ENCODE measurements at places on chromosomes 1 and 21.

DNA sequence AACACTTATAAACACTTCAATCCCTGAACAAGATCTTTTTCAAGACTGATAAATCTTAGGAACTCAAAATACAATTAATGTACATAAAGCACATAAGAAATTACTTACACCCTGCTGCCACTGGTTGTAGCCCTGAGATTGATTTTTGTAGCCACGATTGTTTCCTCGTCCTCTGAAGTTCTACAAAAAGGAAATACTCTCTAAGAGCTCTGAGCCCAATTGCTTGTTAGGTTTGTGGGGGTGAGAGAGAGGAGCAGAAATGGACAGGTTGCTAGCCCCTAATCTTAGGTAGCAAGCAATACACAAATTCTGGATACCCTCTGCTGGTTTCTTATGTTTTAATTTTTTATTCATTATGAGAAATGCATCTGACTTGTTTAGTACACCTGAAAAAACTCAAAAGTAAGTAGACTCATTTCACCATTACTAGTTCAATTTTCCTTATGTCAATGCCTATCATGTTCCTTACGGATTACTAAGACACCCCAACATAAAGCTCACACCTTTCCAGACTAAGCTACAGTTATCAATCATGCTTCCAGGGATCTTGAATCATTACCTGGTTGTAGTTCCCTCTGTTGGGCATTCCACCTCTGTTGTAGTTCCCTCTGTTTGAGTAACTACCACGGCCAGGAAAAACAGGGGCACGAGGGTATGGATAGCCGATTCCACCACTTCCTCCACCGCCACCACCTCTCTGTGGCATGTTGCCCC, 9.3 kb downstream of the HNRNPU start:
- no peak for DNase-seq

- no peak for DNase-seq
Observed at GRCh38 chr21:36910581-36911307, 55.7 kb downstream of the HLCS start.

DNA sequence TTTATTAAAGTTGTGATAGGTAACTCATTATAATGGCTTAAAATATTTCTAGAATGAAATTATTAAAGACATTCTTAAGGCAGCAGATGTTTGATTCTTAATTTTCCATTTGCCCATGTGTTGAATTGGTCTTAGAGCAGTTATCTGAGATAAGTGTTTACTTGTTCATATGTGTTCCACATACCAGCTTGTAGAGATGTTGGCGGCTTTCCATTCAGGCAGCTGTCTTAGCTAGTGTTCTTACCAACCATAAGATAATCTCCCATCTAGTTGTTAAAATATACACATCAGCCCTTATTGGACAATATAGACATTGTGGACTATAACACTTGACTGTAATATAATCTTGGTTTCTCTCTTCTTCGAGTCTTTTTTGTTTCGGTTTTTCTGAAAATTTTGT, 1372.9 kb upstream of the ADGRL2 start:
- no peak for DNase-seq

- peak; percentile 88 for DNase-seq
Observed at GRCh38 chr1:16440470-16441281, at the start of gene NECAP2. Gene NECAP2 (plus strand): TSS chr1:16440724. CDS start chr1:16440762, 38 bp downstream.

GRCh38 chr1:25520446-25521061, 22.9 kb upstream of the LDLRAP1 start:
- peak; percentile 70 for DNase-seq

GRCh38 chr1:65469126-65469888, 48.8 kb downstream of the LEPR start:
- no peak for DNase-seq

DNA sequence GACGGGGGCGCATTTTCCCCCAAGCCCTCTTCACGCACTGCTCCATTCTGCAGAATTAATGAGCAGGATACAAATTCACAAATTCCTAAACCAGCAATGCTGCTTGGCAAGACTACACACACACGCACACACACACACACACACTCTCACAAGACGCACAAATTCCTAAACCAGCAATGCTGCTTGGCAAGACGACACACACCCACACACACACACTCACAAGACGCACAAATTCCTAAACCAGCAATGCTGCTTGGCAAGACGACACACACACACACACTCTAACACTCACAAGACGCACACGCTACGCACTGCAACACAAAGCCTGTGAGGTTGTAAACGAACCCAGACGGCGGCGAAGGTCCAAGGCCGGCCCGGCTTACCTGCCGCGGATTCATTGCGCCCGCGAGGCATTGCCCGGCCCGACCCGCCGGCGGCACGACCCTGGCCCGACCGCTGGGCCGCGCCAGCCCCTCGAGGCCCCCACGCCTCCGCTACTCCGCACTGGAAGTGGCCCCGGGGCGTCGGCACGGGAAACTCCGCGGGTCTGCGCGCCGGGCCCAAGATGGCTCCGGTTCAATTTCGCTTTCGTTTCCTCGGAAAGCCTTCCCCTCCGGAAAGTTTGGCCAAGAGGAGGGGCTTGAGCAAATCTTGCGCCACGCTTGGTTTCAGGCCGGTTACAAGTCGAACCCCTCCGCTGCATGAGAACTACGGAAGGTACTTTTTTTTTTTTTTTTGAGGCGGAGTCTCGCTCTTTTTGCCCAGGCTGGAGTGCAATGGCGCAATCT, at the start of gene ADAR:
Gene ADAR (minus strand): TSS at position 578 of the 788 bp plus-strand sequence. CDS start 180 bp downstream, at position 398.
- DNase-seq, result peak; percentile 95

DNA sequence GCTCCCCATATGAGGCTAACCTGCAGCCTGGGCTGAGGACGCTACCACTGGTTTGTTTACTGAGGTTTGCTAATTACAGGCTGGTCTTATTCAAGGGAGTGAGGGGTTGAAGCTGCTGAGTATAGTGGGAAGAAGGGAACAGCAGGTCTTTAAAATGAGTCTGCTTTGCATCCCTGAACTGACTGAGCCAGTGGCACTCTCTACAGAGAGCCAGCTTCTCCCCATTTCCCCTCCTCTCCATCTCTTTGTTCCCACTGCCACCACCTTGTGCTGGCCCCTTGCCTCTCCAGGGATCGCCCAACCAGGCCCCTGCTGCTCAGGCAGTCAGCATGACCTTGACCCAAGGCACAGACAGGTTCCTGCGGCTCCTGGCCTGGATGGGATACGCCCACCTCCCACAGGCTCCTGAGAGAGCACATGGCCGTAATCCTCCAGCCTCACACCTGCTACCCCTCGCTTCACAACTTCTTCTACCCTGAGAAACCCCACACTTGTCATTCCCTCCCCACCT, 45.0 kb downstream of the IER5 start:
- no peak for DNase-seq

GRCh38 chr1:116731439-116731838, 22.8 kb upstream of the CD2 start:
- no peak for DNase-seq

- peak; percentile 18 for DNase-seq
Observed at GRCh38 chr1:244730153-244730933, 77.4 kb downstream of the DESI2 start.

- DNase-seq, result no peak
Observed at GRCh38 chr21:34176448-34176847, 103.1 kb downstream of the MRPS6 start.

DNA sequence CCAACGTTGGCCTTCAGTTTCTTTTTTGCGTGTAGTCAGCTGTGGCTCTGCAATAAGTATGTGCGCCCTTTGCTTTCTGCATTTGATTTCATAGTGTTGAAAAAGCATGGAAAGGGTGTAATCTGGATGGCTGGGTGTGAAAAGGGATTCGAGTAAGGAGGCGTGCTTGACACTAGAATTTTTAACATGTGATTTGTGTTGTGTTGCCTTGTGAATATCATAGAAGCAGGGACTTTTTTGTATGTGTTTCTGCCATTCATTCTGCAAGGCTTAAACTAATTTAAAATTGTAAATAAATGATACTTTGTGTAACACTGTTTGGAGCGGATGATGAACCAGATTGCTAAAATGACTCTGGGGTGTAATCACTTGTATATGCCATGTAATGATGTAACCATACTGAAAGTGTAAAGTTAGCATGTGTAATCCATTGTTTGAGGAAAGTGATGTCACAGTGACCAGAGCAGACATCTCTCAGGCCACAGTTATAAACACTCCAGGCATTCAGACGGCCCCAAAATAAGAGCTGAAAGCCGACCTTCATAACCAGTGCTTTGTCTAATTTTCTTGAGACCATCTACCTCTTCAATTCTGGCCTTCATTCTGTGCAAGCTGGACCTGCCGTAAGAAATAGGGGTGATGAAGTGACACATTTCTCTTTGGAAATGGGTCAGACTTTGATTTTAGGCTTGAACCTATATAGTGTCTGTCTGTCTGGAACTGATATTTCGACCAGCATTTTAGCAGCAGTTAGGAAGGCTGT, 618 bp downstream of the SH3BGR start:
- DNase-seq, result no peak

DNA sequence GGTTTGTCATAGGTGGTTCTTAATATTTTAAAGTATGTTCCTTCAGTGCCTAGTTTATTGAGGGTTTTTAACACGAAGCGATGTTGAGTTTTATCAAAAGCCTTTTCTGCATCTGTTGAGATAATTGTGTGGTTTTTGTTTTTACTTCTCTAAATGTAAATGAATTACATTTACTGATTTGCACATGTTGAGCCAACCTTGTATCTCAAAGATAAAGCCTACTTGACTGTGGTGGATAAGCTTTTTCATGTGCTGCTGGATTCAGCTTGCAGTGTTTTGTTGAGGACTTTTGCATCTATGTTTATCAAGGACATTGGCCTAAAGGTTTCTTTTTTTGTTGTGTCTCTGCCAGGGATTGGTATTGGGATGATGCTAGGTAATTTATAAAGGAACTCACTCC, 142.5 kb downstream of the PRDM2 start:
- no peak for DNase-seq

DNA sequence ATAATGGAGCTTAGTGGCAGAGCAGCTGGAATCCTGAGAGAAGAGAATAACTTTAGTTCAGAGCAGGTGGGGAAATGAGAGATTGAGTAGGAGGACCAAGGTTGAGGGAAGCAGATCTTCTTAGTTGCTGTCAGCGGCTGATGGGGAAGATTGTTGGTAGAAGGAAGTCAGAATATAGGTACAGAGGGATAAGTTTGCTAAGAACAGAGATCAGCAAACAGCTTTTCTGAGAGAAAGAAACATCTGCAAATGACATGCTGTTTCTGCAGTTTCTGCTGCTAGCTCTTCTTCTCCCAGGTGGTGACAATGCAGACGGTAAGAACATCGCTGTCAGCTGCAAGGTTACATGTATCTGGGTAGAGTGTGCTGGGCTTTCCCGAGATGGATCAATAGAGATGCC, at the start of gene CD1C:
Gene CD1C (plus strand): TSS at position 113 of the 400 bp plus-strand sequence. CDS start 142 bp downstream, at position 255.
- DNase-seq, result no peak

GRCh38 chr1:56457756-56458375, 121.5 kb downstream of the PLPP3 start:
- DNase-seq, result no peak

- no peak for DNase-seq
Observed at GRCh38 chr1:24318615-24319311, 394 bp upstream of the GRHL3 start.

DNA sequence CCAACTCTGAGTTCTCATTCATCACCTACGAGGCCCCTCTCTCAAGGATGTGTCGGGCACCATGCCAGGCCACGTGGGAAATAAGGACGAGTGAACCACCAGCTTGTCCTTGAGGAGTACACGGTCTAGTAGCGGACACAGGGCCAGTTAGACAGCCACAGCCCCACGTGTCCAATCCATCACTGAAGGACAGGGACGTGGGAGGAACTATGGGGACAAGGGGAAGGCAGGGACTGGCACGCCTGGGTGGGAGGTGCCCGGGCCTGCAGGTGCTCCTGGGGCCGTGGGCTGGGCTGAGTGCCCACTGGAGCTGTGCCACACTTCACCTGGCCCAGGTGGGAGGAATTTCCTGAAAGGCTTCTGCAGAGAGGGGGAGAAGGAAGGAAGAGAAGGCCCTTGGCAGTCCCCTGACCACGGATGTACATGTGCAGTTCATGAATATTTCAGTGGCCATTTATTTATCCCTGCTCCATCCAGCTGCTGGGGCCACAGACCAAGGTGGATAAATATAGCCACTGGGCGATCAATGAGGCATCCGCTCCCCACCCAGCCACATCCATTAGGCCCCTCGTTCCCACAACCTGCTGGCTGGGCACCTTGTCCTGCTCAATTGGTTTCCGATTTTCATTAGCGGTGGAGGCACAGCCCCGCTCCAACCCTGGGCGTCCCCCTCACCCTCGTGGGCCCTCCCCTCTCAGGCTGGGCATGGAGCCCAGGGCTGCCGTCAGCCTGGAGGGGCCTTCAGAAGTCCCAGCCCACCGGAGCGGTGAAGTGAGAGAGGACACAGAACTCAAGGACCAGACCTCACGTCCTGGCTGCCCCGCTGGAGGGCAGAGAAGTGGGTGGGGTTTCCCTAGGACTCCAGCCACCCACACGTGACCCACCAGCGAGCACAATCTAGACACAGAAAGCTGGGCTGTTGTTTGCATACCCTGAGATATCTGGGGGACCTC, 59.5 kb downstream of the CASZ1 start:
- DNase-seq, result no peak

DNA sequence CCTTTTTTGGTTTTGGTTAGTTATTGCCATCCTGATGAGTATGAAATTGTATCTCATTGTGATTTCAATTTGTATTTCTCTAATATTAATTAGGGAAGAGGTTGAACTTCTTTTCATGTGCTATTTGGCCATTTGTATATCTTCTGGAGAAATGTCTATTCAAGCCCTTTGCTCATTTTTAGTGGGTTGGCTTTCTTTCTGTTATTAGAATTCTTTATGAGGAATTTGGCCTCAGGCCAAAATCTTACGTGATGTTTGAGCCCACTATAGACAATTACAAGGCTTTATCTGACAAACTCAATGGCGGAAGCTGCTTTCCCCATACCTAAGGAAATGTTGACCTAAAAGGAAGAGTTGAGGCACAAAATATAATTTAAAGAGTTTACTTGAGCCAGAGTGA, 32.9 kb downstream of the IVNS1ABP start:
- DNase-seq, result no peak

DNA sequence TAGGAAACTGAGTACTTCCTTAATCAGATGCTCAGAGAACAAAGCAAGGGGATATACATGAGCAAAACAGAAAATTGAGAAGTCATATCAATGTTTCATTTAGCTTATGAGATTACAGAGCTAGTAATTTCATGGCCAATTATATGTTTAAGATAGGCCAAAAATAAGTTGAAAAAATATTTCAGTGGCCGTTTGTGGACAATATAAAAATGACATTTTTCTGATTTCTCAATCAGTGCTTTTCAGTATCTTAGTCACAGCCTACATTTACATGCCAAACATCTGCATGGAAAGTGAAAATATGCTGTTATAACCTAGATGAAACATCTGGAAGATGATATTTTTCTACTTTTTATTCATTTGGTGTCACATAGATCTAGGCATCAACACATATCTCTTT, 192.5 kb downstream of the HLX start:
- DNase-seq, result no peak

GRCh38 chr1:150178548-150178947, 28.8 kb downstream of the PLEKHO1 start:
- DNase-seq, result no peak

DNA sequence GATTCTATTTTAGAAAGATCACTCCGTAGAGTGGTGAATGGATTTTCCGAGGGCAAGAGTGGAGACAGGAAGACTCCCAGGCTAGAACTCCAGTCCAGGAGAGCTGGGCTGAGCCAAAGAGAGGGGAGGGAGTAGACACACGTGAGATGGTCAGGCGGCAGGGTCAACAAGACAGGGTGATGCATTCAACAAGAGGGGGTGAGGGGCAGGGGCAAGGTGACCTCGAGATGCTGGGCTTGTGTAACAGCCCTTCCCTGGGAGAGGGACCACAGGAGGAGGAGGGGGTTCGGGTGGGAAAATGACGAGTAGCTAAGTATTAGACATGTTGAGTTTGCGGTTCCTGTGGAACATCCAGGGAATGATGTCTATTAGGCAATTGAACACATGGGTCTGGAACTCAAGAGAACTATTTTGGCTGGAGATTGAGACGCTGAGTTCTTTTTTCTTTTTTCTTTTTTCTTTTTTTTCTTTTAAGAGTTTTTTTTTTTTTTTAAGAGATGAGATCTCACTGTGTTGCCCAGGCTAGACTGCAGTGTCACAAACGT, 13.3 kb downstream of the RSPO1 start:
- DNase-seq, result no peak
